ENCODE measurements at places on chromosomes 2 and 18. TPM values are rescaled to one million over a fixed set of nuclear protein-coding genes. Genes with fewer than 3 reads are reported as not detected.

Gene AQP12B
- not detected for total RNA-seq

Gene STPG4
- not detected for total RNA-seq

Gene CCDC142
- 31.5 TPM for total RNA-seq

Gene DPP10
- total RNA-seq = not detected

Gene CNDP1
- total RNA-seq = not detected

Gene NAT8
- not detected for total RNA-seq

Gene TUBA3E
- not detected for total RNA-seq

Gene SERPINB2
- not detected for total RNA-seq

Gene EPB41L3
- total RNA-seq = 37.4 TPM

Gene TNFAIP6
- total RNA-seq = 12.0 TPM

Gene MARCO
- total RNA-seq = 10.4 TPM

Gene TCF23
- total RNA-seq = not detected

Gene UPP2
- total RNA-seq = not detected

Gene BMP10
- not detected for total RNA-seq

Gene MBOAT2
- 14.4 TPM for total RNA-seq

Gene CFAP221
- total RNA-seq = 0.56 TPM

Gene ZNF396
- total RNA-seq = 0.95 TPM

Gene CSRNP3
- 1.8 TPM for total RNA-seq

Gene DNAJC5G
- 0.68 TPM for total RNA-seq

All from thoracic aorta (tissue), 2 donors.